ENCODE measurements at places on chromosomes 3 and 15. TPM values are rescaled to one million over a fixed set of nuclear protein-coding genes. Genes with fewer than 3 reads are reported as not detected.

- H3K36me3 ChIP-seq, result no peaks in the 10 kb centered on the region
- H3K4me1 ChIP-seq, result no peaks in the 10 kb centered on the region
- no peaks in the 10 kb centered on the region for H3K27me3 ChIP-seq
- H3K27ac ChIP-seq, result no peak overlapping the region
- no peak for DNase-seq
- H3K4me3 ChIP-seq, result no peak overlapping the region
Observed at GRCh38 chr3:71350998-71351397, 232.5 kb downstream of the FOXP1 start.

DNA sequence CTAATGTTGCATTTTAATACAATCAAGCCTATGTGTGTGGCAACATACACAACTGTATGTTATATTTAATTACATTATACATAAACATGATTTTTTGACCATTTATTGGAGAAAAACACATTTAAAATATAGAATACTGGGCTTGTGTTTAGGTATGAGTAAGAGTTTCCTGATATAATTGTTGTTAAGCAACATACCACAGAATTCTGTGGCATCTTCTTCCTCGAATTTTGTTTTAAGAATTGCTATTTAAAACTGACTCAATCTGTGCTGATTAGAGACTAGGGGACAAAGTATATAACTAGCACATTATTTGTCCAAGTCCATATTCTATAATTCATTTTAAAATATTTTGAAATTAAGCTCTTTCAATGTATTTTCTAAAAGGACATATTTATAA is 376.8 kb upstream of the THBS1 start:
- no peaks in the 10 kb centered on the region for H3K27me3 ChIP-seq
- H3K4me3 ChIP-seq, result no peak overlapping the region
- H3K36me3 ChIP-seq, result no peaks in the 10 kb centered on the region
- DNase-seq, result no peak
- H3K27ac ChIP-seq, result no peak overlapping the region

The C2CD4A gene
- not detected for total RNA-seq

DNA sequence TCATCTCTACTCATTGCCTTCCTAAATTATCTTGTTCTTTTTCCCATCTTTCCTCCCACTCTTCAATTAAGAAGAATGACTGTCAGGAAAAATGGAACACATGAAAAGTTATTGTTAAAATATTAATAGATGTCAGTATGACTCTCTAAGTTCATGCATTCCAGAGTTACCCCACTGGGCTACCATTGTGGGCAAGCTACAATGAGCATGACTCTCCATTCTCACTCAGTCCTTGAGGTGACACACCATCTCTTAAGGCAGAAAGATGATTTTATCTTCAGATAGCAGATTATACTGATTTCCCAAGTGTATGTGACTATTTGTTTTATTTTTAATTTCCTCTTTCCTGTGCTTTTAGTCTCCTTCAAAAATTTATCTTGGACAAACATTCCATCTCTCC is 144.3 kb downstream of the ALCAM start:
- H3K36me3 ChIP-seq, result no peaks in the 10 kb centered on the region
- no peaks in the 10 kb centered on the region for H3K4me1 ChIP-seq
- H3K27me3 ChIP-seq, result no peaks in the 10 kb centered on the region
- DNase-seq, result no peak
- no peak overlapping the region for H3K27ac ChIP-seq

The RPL15 gene
- 7,186 TPM for total RNA-seq

The GOLGA6D gene
- not detected for total RNA-seq

The SUMF1 gene
- total RNA-seq, result 15.8 TPM

DNA sequence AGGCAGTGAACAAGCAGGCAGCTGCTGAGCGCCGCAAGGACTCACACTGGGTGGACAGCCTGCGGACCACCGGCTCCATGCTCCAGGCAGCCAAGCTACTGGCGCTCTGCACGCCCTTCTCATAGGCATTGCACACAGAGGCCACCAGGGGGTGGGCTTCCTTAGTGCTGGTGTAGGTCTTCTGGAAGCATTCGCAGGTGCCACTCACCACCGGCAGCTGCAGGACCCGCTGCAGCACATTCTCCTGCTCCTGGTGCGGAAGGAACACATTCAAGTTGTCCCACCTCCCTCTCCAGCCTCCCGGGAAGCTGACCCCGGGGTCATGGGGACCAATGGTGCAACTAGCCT is 6.0 kb downstream of the PLIN1 start:
- peak; percentile 86 for DNase-seq
- H3K4me1 ChIP-seq, result no peaks in the 10 kb centered on the region
- H3K27ac ChIP-seq, result no peak overlapping the region
- H3K36me3 ChIP-seq, result no peaks in the 10 kb centered on the region

- no peak overlapping the region for H3K4me3 ChIP-seq
- H3K27me3 ChIP-seq, result no peaks in the 10 kb centered on the region
- no peaks in the 10 kb centered on the region for H3K36me3 ChIP-seq
- DNase-seq, result no peak
- H3K27ac ChIP-seq, result no peak overlapping the region
- H3K4me1 ChIP-seq, result no peaks in the 10 kb centered on the region
Observed at GRCh38 chr15:54644796-54645195, 551.9 kb downstream of the RSL24D1 start.

- no peaks in the 10 kb centered on the region for H3K27me3 ChIP-seq
- DNase-seq, result peak; percentile 77
- H3K27ac ChIP-seq, result no peak overlapping the region
- H3K36me3 ChIP-seq, result no peaks in the 10 kb centered on the region
- H3K4me3 ChIP-seq, result no peak overlapping the region
Observed at GRCh38 chr15:49225572-49226281, 55.7 kb downstream of the GALK2 start.

The BOC gene
- total RNA-seq, result 35.2 TPM

DNA sequence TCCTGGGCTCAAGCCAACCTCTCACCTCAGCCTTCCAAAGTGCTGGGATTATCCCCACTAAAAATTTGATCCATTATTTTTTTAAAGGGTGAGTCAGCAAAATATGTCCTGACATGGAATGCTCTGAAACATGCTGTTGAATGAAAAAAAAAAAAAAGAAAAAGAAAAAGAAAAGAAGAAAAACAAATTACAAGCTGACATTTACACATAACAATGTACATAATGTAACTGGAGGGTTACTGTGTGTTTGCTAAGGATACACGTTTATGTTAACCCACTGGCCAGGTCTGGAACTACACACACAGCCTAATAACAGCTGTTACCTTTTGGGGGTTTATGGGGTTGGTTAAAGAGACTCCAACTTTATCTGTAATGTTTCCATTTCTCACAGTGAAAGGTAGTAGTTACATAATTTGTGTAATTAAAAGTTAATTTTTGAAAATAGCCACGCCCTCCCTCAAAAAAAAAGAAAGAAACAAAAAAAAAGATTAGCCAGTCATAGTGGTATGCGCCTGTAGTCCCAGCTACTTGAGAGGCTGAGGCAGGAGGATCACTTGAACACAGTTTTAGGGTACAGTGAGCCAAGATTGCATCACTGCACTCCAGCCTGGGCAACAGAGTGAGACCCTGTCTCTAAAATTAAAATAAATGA is 3.1 kb upstream of the MESP2 start:
- H3K4me1 ChIP-seq, result no peaks in the 10 kb centered on the region
- no peaks in the 10 kb centered on the region for H3K36me3 ChIP-seq
- no peak for DNase-seq
- H3K27ac ChIP-seq, result no peak overlapping the region

The HTR3D gene
- total RNA-seq, result not detected

The FHIT gene
- total RNA-seq, result 3.2 TPM

The SHC4 gene
- total RNA-seq, result 2.2 TPM

DNA sequence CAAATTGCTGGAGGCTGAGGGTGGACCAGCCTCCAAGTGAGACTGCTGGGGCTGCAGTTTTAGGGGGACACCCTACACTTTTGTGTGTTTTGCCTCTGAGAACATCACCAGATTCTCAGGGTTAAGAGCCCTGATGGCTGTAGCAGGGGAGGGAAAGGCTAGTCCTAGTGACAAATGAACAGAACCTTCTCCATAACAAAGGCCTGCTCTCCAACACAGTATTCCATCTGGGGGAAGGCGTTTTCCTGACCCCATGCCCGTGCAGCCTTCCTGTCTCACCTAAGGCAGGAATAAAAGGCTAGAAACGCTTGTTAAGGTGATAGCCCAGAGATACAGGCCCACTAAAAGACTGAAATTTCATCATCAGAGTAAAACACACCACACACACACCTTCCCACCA is 50.2 kb upstream of the NSMCE3 start:
- no peaks in the 10 kb centered on the region for H3K36me3 ChIP-seq
- DNase-seq, result no peak
- H3K27ac ChIP-seq, result no peak overlapping the region
- peaks cover 16% of the 10 kb centered on the region for H3K4me1 ChIP-seq

The CPLX3 gene
- not detected for total RNA-seq

DNA sequence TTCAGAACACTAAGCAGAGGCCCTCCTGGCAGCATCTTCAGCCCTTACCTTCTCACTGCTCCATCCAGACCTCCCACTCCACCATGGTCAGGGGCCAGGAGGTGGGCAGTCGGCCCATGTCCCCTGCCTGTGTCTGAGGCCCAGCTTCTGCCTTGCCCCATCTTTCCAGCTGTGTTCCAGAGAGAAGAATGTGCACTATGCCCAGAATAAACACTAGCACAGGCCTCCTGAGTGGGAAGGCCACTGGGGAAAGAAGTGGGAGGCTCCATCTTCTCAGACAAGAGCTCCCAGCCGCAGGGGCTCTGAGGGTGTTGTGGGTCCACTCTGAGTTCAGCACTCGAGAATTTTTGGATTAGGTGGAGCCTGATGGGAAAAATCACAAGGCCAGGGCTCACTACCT is 44.5 kb downstream of the ADCY5 start:
- H3K27me3 ChIP-seq, result no peaks in the 10 kb centered on the region
- peaks cover under 1% of the 10 kb centered on the region for H3K4me1 ChIP-seq
- H3K27ac ChIP-seq, result no peak overlapping the region
- H3K4me3 ChIP-seq, result no peak overlapping the region
- DNase-seq, result no peak

DNA sequence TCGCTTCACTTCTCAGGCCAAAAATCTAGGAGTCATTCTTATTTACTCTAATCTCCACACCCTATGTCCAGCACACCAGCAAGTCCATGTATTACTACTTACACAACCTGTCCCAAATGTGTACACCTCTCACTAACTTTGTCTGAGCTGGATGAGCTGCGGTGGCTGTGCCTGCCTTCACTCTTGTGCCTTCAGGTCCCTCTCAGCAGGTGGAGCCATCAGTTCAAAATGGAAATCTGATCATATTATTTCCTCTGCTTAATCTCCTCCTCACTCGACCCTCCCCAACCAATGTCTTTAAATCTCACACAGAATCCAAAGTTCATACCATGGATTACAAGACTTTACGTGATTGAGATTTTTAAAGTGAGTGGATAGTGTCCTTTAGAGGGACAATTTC is 82.8 kb downstream of the SSR3 start:
- H3K4me1 ChIP-seq, result no peaks in the 10 kb centered on the region
- no peaks in the 10 kb centered on the region for H3K36me3 ChIP-seq
- no peak for DNase-seq
- no peak overlapping the region for H3K4me3 ChIP-seq
- H3K27ac ChIP-seq, result no peak overlapping the region

The ZNF717 gene
- 14.6 TPM for total RNA-seq

- no peak for DNase-seq
- no peaks in the 10 kb centered on the region for H3K4me1 ChIP-seq
- no peaks in the 10 kb centered on the region for H3K36me3 ChIP-seq
- H3K4me3 ChIP-seq, result no peak overlapping the region
Observed at GRCh38 chr3:12496453-12496761, 12.1 kb downstream of the TSEN2 start.

DNA sequence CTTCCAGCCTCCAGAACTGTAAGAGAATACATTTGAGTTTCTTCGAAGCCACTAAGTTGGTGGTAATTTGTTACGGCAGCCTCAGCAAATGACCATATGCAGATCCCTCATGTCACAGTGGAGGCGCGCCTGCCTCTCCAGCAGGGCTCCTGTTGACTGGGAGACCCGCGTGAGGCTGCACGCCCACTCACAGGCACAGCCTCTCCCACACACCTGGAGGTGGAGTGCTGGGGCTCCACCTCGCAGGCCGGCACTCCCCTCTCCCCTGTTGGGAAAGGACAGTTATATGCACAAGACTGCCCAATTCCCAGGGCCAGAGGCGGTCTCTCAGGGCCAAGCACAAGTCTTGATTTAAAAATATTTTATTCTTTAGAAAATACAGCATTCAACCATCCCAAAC is 2.8 kb upstream of the TLR9 start:
- no peaks in the 10 kb centered on the region for H3K27me3 ChIP-seq
- no peak for DNase-seq
- no peaks in the 10 kb centered on the region for H3K36me3 ChIP-seq
- H3K27ac ChIP-seq, result no peak overlapping the region
- no peaks in the 10 kb centered on the region for H3K4me1 ChIP-seq

DNA sequence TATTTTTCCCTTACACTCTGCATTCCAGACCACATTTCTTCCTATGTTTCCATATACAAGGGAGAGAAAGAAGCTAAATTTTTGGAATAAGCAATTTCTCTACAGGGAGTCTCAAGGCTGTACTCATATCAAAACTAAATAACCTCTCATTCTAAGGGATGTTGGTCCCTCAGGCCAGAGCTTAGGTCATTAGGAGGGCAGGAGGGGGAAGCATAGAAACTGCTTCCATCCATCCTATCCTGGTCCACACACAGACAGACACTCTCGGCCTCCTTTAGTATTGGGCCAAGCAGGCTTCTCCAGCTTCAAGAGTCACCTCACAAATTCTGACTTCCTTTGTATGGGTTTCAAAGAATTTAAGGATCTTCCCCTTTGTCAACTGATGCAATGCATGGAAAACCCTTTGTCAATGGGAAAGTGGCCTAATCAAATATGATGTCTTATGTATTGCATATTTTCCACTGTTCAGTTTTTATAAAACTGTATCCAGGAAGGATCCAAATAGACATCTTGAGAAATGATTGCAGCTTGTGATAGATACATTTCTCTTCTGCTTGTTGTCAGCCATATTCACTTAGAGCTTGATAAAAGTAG is 140.7 kb upstream of the RARB start:
- H3K36me3 ChIP-seq, result no peaks in the 10 kb centered on the region
- no peak overlapping the region for H3K4me3 ChIP-seq
- H3K27ac ChIP-seq, result no peak overlapping the region
- DNase-seq, result no peak
- peaks cover 28% of the 10 kb centered on the region for H3K27me3 ChIP-seq
- peaks cover 41% of the 10 kb centered on the region for H3K4me1 ChIP-seq

- peaks cover 22% of the 10 kb centered on the region for H3K4me1 ChIP-seq
- H3K27ac ChIP-seq, result no peak overlapping the region
- no peaks in the 10 kb centered on the region for H3K36me3 ChIP-seq
- no peak overlapping the region for H3K4me3 ChIP-seq
- H3K27me3 ChIP-seq, result no peaks in the 10 kb centered on the region
Observed at GRCh38 chr15:85414991-85415390, 34.6 kb downstream of the AKAP13 start.

GRCh38 chr15:42427429-42428223 is 63.3 kb downstream of the ZNF106 start:
- no peaks in the 10 kb centered on the region for H3K4me1 ChIP-seq
- no peaks in the 10 kb centered on the region for H3K27me3 ChIP-seq
- H3K4me3 ChIP-seq, result no peak overlapping the region
- peaks cover 3% of the 10 kb centered on the region for H3K36me3 ChIP-seq

DNA sequence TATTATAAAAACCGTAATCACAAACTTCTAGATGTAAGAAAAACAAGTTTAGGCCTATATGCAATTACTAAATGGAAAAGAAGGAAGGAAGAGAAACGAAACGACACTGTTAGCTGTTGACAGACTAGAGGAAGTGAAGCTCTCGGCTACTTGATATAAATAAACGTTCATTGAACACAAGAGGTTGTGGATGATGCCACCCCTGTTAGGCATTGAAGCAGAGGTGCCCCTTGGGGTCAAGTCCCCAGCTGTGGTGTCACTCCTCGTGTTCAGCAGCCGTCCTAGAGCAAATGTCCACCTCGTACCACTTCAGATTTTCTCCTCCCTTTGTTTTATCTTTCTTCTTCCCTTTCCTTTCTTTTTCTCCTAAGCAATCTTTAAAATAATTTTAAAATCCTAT is 146.5 kb upstream of the UBE2E1 start:
- no peaks in the 10 kb centered on the region for H3K36me3 ChIP-seq
- no peak for DNase-seq
- H3K4me1 ChIP-seq, result no peaks in the 10 kb centered on the region
- H3K4me3 ChIP-seq, result no peak overlapping the region

All from neural progenitor cell (in vitro differentiated cells).